ENCODE measurements at places on chromosomes 5 and 9.

DNA sequence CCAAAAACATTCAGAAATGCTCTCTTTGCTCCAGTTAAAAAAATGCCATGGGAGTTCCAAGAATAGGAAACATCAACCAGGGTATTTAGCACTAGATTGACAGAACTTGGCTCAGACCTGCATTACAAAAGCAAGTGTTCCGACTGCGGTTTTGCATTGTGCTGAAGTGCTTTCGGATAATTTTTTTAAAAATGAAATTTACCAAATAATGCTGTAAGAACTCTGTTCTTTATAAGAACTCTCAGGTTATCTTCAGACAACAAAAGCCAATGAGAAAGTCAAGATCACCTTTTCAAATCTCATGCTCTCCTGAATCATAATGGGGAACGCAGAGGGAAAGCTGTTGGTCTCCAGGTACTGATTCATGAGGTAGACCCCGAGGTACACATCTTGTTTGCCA lies 483 bp upstream of the PLPP6 start:
- H3K4me1 ChIP-seq = peaks cover 51% of the 10 kb centered on the region
- no peak for DNase-seq
- H3K27me3 ChIP-seq = peaks cover 4% of the 10 kb centered on the region
- peak overlapping the region; percentile 80 for H3K27ac ChIP-seq
- peaks cover 6% of the 10 kb centered on the region for H3K36me3 ChIP-seq

GRCh38 chr5:177474846-177475562 lies 1.6 kb upstream of the DBN1 start:
- peaks cover 49% of the 10 kb centered on the region for H3K4me1 ChIP-seq
- H3K27ac ChIP-seq = no peak overlapping the region
- H3K27me3 ChIP-seq = peaks cover 25% of the 10 kb centered on the region
- H3K4me3 ChIP-seq = peak overlapping the region; percentile 32
- peaks cover 4% of the 10 kb centered on the region for H3K36me3 ChIP-seq
- DNase-seq = no peak

- peaks cover 10% of the 10 kb centered on the region for H3K27me3 ChIP-seq
- DNase-seq = no peak
- no peak overlapping the region for H3K27ac ChIP-seq
- peaks cover 4% of the 10 kb centered on the region for H3K4me1 ChIP-seq
These were observed 62.3 kb upstream of the ZFR start for GRCh38 chr5:32506799-32507198.

DNA sequence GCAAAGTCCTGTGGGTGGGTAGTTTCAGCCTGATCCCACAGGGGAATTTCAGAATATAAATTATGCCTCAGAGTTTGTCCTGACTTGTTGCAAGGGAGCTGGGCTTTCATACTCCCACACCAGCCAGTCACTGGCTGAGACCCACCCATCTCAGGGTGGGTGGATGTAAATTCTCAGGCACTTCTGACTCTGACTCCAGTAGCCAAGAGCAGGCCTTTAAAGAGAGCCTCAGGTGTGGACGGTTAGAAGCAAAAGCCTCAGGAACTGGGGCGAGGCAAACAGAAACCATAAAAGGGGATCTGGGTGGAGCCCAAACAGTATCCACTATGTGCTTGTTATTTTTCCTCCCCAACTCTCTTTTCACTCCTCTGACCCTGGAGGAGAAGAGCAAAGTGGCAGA lies 28.6 kb upstream of the FBXW11 start:
- no peak for DNase-seq
- no peaks in the 10 kb centered on the region for H3K27me3 ChIP-seq
- no peak overlapping the region for H3K27ac ChIP-seq
- peaks cover 14% of the 10 kb centered on the region for H3K36me3 ChIP-seq
- no peak overlapping the region for H3K4me3 ChIP-seq

DNA sequence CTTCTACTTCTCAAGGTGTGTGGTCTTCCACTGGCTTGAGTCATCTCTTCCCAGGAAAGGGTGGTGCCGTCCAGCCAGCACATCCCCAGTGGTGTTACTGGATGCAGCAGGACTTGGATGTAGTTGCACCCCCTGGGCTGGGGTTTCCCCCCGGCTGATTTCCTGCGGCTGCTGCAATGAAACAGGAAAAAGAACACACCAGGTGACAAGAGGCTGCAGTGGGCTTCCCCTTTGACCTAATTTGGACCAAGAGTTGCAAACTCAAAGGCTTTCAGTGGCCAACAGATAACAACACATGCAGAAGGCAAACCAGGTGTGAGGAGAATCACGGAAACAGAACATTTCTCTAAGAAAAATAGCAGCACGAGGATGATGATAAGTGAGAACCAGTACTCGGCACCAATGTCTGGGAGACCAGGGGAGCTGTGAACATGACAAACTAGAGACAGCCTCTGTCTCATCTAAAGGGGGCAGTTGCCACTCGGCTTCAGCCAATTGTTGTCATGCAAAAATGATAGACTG lies 83.7 kb downstream of the PDE6A start:
- H3K36me3 ChIP-seq = no peaks in the 10 kb centered on the region
- H3K27me3 ChIP-seq = no peaks in the 10 kb centered on the region
- H3K27ac ChIP-seq = peak overlapping the region; percentile 60
- peaks cover 12% of the 10 kb centered on the region for H3K4me1 ChIP-seq
- no peak overlapping the region for H3K4me3 ChIP-seq

- peak overlapping the region; percentile 57 for H3K4me3 ChIP-seq
- no peaks in the 10 kb centered on the region for H3K36me3 ChIP-seq
- peak overlapping the region; percentile 79 for H3K27ac ChIP-seq
- DNase-seq = no peak
These were observed 103.2 kb downstream of the PDE4D start for GRCh38 chr5:59790376-59790775.

DNA sequence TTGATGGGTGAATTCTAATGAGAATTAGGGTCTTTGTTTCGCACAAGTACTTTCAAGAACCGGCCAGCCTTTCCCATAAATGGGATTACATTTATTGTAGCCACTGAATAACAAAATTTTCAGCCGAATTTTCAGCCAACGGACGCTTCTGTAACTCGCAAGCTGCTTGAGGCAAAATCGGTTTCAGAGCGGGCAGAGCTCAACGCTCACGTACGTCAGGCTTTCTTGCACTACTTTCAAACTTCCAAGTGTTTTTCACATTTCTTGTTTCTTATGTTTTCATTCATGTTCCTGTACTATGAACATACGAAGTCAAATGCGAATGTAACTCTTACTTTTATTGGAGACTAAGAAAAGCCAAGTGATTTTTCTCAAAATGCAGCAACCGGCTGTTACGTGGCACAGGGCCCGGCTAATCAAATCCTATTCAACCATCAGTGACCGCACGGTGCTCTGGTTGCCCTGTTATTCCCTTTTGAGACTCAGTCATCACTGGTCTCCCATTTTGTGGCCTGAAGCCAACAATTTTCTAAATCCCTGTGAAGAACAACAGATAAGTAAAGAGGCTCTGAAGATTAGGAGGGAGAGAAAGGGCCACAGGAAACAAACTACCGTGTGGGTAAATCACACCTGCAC lies 68.5 kb downstream of the SLC28A3 start:
- no peaks in the 10 kb centered on the region for H3K36me3 ChIP-seq
- no peak for DNase-seq
- no peak overlapping the region for H3K27ac ChIP-seq
- peak overlapping the region; percentile 37 for H3K4me3 ChIP-seq
- H3K27me3 ChIP-seq = peaks cover 15% of the 10 kb centered on the region

DNA sequence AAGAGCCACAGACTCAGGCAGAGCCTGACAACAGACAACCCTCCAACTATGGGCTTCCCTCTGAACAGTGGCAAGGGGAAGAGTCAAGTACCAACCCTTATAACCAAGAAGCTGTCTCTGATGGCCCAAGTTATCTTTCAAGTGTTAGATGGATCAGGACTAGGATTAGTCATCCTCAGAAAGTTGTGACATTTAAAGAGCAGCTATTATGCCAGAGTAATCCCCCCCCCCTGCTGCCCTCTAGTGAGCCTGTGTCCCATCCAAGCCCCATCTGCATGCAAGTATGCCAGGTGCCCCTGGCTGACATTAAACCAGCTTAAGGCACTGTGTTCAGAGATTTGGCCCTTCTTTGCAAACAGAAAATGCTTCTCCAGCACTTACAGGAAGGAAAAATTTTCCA lies 16.8 kb upstream of the SPATA31D1 start:
- H3K4me3 ChIP-seq = no peak overlapping the region
- DNase-seq = no peak
- H3K27me3 ChIP-seq = no peaks in the 10 kb centered on the region

- no peak overlapping the region for H3K27ac ChIP-seq
- no peaks in the 10 kb centered on the region for H3K27me3 ChIP-seq
- H3K36me3 ChIP-seq = no peaks in the 10 kb centered on the region
- H3K4me3 ChIP-seq = no peak overlapping the region
These were observed 175.1 kb downstream of the PCSK1 start for GRCh38 chr5:96257904-96258303.

- H3K4me1 ChIP-seq = peaks cover 11% of the 10 kb centered on the region
- H3K27ac ChIP-seq = no peak overlapping the region
- H3K27me3 ChIP-seq = no peaks in the 10 kb centered on the region
- H3K36me3 ChIP-seq = peaks cover 3% of the 10 kb centered on the region
These were observed 1.3 kb downstream of the BRD3OS start for GRCh38 chr9:134026581-134026980.

DNA sequence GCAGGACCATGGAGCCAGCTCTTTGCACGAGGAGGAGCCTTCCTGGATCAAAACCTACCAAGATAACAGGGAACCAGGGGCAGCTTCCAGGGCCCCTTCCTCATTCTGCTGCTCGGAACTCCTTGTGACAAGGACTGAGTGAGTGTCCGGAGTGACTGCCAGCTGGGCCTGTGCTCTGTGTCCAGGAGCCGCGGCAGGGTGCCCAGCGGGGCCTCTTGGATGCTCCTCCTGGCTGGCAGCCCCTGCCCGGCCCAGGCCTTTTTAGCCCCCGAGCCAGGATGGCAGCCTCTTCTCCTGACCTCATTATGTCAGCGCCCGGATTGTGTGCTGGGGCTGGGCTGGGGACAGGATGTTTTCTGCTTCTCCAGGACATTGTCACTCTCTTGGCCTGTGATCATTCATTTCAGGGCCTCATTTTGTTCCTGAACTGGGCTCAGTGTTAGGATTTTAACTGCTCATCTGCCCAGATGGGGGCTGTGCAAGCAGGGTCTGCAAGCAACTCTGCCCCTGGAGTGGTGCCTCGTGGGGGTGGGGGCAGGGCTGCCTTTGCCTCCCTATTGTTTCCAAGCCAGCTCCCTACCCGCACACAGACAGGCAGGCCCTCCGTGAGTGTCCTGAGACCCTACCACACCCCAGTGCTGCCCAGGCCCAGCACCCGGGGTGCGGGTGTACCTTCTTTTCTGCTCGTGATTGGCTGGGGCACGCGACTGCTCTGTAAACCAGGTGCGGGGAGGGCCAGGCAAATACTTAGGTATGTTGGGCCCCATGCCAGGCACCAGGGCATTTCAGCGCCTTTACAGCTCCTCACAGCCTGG lies 161.6 kb downstream of the COL23A1 start:
- no peak overlapping the region for H3K4me3 ChIP-seq
- H3K27ac ChIP-seq = no peak overlapping the region
- DNase-seq = no peak
- no peaks in the 10 kb centered on the region for H3K27me3 ChIP-seq

- peaks cover 26% of the 10 kb centered on the region for H3K36me3 ChIP-seq
- H3K4me3 ChIP-seq = no peak overlapping the region
- DNase-seq = no peak
- peaks cover 52% of the 10 kb centered on the region for H3K4me1 ChIP-seq
These were observed 4.0 kb downstream of the ST6GALNAC4 start for GRCh38 chr9:127912882-127913281.

- H3K36me3 ChIP-seq = peaks cover 66% of the 10 kb centered on the region
- peak overlapping the region; percentile 96 for H3K27ac ChIP-seq
- H3K27me3 ChIP-seq = no peaks in the 10 kb centered on the region
- H3K4me3 ChIP-seq = peak overlapping the region; percentile 99
These were observed 467 bp downstream of the C9orf78 start for GRCh38 chr9:129834489-129835127.

DNA sequence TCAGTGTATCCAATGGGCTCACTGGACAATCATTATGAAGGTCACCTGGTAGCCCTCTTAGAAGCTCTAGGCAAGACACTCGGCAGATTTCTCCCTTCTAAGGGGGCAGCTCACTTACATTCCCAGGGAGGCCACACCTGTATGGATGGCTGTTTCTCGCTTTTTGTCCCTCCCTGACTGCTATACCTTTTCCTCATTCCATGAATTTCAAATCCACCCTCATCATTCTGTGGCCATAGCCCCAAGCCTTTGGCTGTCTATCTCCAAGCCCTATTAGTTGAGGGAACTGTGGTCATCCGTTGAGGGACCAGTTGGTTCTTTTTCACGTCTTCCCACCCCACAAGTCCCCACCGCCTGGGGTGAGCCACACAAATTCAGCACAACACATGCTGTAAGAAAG lies 85.0 kb upstream of the RARS1 start:
- H3K36me3 ChIP-seq = no peaks in the 10 kb centered on the region
- H3K27ac ChIP-seq = no peak overlapping the region
- no peak overlapping the region for H3K4me3 ChIP-seq
- no peak for DNase-seq

DNA sequence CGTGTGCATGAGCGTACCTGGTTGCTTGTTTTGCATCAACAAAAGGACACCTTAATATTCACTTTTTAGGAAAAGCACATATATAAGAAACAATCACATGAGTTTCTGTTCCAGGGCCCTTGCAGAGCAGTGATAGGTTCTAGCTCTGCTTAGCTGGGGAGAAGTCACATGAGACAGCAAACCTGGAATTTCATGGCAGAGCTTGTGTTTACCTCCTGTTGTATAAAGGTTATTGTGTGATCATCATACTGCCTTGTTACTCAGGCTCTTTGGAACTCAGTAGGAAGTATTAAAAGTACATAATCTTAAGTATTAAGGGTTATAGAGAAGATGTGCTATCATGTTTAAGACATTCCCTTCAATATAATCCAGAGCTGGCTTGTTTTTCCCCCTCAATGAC lies 18.0 kb upstream of the VLDLR start:
- H3K27ac ChIP-seq = no peak overlapping the region
- H3K4me3 ChIP-seq = no peak overlapping the region
- DNase-seq = no peak

DNA sequence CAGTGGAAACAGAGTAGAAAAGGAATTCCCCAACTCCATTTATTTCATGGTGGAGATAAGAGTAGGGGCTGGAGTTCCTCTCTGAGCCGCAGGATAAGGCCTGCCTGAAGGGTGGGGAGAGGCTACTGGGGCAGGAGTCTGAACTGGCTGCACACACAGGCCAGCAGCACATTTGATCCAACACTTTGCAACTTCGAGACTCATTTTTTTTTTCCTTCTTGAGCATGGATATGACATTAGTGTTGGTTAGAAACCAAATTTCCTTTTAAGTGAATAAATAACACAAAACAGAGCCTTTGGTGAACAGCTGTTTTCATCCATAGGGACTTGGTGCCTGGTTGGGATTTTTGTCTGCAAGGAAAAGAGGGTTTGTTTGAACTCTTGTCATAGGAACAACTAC lies 76.6 kb downstream of the RALGPS1 start:
- no peak overlapping the region for H3K27ac ChIP-seq
- peaks cover 53% of the 10 kb centered on the region for H3K36me3 ChIP-seq
- H3K4me3 ChIP-seq = no peak overlapping the region
- no peak for DNase-seq
- peaks cover 25% of the 10 kb centered on the region for H3K4me1 ChIP-seq
- H3K27me3 ChIP-seq = peaks cover 54% of the 10 kb centered on the region

GRCh38 chr5:54756301-54756700 lies 229.1 kb downstream of the ESM1 start:
- H3K4me3 ChIP-seq = no peak overlapping the region
- DNase-seq = no peak
- peak overlapping the region; percentile 44 for H3K27ac ChIP-seq
- H3K4me1 ChIP-seq = peaks cover 43% of the 10 kb centered on the region
